Activated T-helper 2 cell treated with anti-CD3 and anti-CD28 coated beads, Interferon-gamma antibody, Interleukin-2, Interleukin-4, amounts not matched to agents 10 μg/mL and 5 μg/mL and 100 μg/mL, durations not matched to agents 14 hours and 24 hours and 36 hours (primary cell): ENCODE measurements at places on chromosomes 7 and 10. TPM values are rescaled to one million over a fixed set of nuclear protein-coding genes. Genes with fewer than 3 reads are reported as not detected.

DNA sequence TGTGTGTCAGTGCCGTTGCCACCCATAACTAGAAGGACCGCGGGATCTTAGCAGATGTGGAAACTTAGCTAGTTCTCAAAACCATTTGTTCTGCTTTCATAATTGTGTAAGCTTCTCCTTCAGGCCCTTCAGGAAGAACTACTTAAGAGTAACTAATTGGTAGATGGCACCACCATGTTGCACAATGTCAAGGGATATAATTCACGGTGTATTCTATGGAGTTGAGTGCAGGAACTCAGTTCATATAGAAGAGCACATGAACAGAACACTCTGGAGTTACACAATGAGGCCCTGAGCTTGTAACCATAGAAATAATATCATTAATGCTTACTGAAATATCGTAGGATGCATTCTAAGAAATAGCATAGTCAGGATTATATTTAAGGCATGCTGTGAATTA lies 126.5 kb upstream of the GAD2 start:
- DNase-seq: no peak

DNA sequence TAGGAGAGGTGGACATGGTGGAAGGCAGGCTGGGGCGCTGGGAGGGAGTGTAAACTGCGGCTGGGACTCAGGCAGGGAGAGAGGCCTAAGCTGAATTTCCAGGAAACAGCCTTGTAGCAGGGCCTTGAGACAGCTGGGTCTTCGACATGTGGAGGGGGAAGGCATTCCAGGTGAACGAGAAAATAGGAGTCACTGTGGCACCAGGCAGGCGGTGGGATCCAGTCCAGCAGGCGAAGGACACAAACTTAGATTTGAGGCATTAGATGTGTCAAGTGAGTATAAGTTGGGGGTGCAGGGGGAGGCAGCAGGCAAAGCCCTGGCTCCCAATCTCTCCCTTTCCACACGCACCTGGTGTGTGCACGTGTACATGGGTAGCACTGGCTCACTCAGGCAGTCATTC lies 105.3 kb downstream of the PTPN20 start:
- DNase-seq: no peak

GRCh38 chr7:137546671-137547070 lies 203.1 kb upstream of the PTN start:
- no peak for DNase-seq

EGFR gene
- total RNA-seq: not detected in 2 replicates

CADPS2 gene
- not detected in 2 replicates for total RNA-seq

TRIM74 gene
- total RNA-seq: 0.43 and 0.69 TPM in 2 replicates

PDSS1 gene
- total RNA-seq: 27.9 and 32.3 TPM in 2 replicates

CFAP69 gene
- 0.34 and 0.51 TPM in 2 replicates for total RNA-seq

CCL24 gene
- not detected in 2 replicates for total RNA-seq
